ENCODE measurements at places on chromosomes 2 and 18. TPM values are rescaled to one million over a fixed set of nuclear protein-coding genes. Genes with fewer than 3 reads are reported as not detected.

BMP10 gene
- total RNA-seq = not detected

NFE2L2 gene
- total RNA-seq = 106 TPM

DIPK1C gene
- total RNA-seq = not detected

GRCh38 chr2:173048897-173049661 is 26.6 kb upstream of the MAP3K20 start:
- H3K36me3 ChIP-seq = no peaks in the 10 kb centered on the region
- peak; percentile 97 for DNase-seq
- H3K27me3 ChIP-seq = peaks cover 6% of the 10 kb centered on the region
- peaks cover 43% of the 10 kb centered on the region for H3K4me1 ChIP-seq
- H3K27ac ChIP-seq = peak overlapping the region; percentile 82

DNA sequence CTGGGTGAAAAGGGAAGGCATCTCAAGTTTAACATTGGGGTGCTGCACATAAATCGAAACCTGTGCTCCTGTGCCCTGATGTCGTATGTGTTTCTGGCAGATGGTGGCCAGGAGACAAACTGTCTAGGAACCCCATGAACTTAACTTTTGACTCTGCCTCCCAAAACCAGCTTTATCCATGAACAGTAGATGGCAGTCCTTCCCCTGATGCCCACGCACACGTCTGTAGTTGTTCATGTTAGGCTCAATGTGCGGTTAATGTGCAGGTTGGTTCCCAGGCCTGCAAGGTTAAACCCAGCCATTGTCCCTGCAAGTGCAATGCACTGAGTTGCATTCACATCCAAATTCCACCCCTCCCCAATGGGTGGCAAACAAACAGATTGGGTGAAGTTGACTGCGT is 44.1 kb upstream of the SIX3 start:
- H3K4me3 ChIP-seq = no peak overlapping the region
- peaks cover 19% of the 10 kb centered on the region for H3K27me3 ChIP-seq
- H3K27ac ChIP-seq = no peak overlapping the region
- no peaks in the 10 kb centered on the region for H3K4me1 ChIP-seq
- no peaks in the 10 kb centered on the region for H3K36me3 ChIP-seq
- no peak for DNase-seq

DNA sequence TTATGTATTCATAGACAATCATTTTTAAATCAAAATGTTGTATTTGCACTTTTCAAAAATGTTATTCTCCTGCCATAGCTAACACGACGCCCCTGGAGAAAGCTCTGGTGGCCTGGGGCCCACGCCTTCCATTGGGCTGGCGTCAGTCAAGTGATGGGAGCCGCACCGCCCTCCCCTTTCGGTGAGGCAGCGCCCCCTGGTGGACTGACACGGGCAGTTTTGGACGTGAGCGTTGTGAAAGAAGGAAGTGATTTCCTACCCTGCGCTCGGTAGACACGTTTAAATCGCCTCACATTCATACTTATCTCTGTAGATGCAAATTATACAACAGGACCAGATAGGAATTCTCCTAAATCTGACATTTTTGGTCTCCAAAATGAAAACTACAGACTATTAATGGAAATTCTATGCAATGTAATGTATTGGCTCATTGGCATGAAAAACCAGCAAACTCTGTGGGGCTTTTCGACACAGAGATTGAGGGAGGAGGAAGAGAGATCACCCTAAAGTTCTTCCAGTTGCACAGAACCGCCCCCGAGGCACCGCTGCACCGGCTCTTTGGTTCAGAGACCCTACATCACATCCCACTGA is 326.2 kb upstream of the SOX11 start:
- H3K36me3 ChIP-seq = no peaks in the 10 kb centered on the region
- H3K4me1 ChIP-seq = no peaks in the 10 kb centered on the region
- DNase-seq = no peak
- H3K27ac ChIP-seq = no peak overlapping the region
- H3K27me3 ChIP-seq = no peaks in the 10 kb centered on the region

- no peak overlapping the region for H3K4me3 ChIP-seq
- no peak overlapping the region for H3K27ac ChIP-seq
- H3K27me3 ChIP-seq = no peaks in the 10 kb centered on the region
These were observed 20.4 kb upstream of the IL1R1 start for GRCh38 chr2:102122115-102122514.

GRCh38 chr18:53747210-53747609 is 477.3 kb downstream of the MBD2 start:
- no peaks in the 10 kb centered on the region for H3K27me3 ChIP-seq
- no peak overlapping the region for H3K4me3 ChIP-seq
- no peaks in the 10 kb centered on the region for H3K4me1 ChIP-seq
- no peak for DNase-seq
- no peak overlapping the region for H3K27ac ChIP-seq
- H3K36me3 ChIP-seq = no peaks in the 10 kb centered on the region

DNA sequence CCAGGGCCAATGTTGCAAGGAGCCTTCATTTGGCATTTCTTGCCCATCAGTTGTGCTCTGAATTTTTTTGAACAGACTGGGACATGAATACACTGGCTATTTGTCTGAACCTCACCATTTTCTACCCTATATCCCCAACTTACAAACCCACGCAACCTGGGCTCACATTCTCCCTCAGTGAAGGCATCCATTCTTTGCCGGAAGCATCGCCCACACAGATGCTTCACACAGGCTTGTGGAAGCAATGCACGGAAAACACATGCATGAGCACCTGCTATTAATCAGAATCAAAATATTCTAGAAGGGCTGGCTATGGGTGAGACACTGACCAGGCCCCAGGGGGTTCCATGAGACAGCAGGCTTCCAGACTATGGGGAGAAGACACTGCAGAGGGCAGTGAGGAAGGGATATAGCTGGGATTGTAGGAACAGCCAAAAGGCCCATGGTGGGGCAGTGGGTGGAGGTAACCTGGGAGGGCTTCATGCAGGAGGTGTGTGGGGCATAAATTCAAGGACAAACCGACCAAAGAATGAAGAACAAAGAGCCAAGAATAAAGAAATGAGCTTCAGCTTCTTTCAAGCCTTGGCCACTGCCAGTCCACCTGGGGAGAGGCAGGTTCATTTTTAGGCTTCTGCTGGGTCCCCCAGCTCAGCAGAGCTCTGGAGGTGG is 261.5 kb downstream of the CELF4 start:
- H3K27me3 ChIP-seq = no peaks in the 10 kb centered on the region
- H3K4me1 ChIP-seq = peaks cover 9% of the 10 kb centered on the region
- DNase-seq = no peak
- H3K27ac ChIP-seq = no peak overlapping the region

- no peaks in the 10 kb centered on the region for H3K27me3 ChIP-seq
- no peak for DNase-seq
- H3K4me1 ChIP-seq = peaks cover 9% of the 10 kb centered on the region
These were observed 129.3 kb upstream of the CTAGE1 start for GRCh38 chr18:22546905-22547570.

DNA sequence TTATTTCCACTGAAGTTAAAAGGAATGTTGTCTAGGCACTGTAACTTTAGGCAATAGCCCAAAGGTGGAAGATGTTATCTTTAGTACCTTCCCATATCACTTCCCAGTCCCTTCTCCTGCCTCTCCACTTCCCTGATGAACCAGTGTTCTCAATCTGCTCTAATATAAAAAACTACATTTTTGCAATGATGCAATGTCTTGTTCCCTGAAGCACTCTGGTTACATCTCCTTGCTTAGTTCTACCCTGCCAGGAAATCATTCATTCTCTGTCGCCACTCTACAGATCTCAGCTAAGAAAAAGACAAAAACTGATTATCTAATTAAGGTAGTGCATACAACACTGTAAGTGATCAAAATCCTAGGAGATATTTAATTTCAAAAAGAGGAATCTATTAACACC is 71.3 kb downstream of the BAZ2B start:
- H3K27me3 ChIP-seq = no peaks in the 10 kb centered on the region
- H3K36me3 ChIP-seq = no peaks in the 10 kb centered on the region
- DNase-seq = no peak

- no peaks in the 10 kb centered on the region for H3K36me3 ChIP-seq
- H3K27ac ChIP-seq = peak overlapping the region; percentile 68
- H3K4me1 ChIP-seq = peaks cover 16% of the 10 kb centered on the region
- H3K4me3 ChIP-seq = peak overlapping the region; percentile 72
These were observed 533 bp downstream of the HPCAL1 start for GRCh38 chr2:10303181-10303693.

DNA sequence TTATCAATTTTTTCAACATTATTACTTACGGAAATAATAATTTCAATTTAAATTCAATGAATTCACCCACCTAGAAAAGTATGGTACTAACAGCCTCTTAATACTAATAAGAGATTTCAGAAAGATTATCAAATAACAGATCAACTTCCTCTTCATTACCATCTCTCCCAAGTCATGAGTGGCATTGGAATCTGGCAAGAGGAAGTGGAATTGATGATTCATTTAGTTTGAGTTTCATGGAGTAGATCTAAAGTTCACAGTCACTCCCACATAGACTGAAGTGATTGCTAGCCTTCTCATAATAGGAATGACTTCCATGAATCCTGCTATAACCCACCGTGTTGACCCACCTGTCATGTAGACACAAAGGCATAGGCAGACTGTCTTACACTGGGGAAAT is 77.7 kb upstream of the WDR75 start:
- no peak overlapping the region for H3K27ac ChIP-seq
- H3K36me3 ChIP-seq = no peaks in the 10 kb centered on the region
- no peaks in the 10 kb centered on the region for H3K4me1 ChIP-seq
- DNase-seq = peak; percentile 48
